ENCODE measurements at places on chromosomes 11 and 22.

- no peak for DNase-seq
These were observed 56.3 kb downstream of the RPS6KA4 start for GRCh38 chr11:64415286-64415685.

GRCh38 chr11:19101796-19102520 lies 15.0 kb upstream of the ZDHHC13 start:
- no peak for DNase-seq

- DNase-seq = no peak
These were observed 12.8 kb downstream of the DGCR2 start for GRCh38 chr22:19109198-19110063.

DNA sequence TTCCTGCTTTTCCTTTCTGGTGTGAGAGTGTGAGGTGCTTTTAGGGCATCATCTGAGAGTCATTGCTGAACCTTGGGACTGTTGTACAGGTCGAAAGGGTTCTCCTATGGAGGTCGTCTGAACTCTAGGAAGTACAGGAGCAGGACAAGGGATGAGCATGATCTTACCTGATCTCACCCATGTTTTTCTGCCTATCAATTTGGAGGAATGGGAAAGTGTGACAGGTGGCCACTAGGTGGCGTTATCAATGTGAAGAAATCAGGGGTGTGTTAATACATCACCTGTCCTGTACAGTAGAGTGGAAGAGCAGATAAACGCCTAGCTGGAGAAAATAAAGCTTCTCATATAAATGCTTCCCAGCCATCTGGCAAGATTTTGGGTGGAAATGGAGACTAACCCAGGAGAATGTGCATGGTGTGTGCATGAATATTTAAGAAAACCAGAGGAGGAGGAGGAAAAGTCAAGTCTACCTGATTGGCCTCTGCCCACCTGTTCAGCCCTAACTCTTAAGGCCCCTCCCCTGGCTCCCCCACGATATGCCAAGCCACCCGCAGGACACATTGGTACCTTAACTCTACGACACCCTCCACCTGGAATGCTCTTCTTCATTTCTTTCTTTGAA lies 72.0 kb upstream of the NARS2 start:
- DNase-seq = peak; percentile 62

GRCh38 chr11:2759228-2760195 lies 59.7 kb upstream of the KCNQ1OT1 start:
- DNase-seq = no peak

- DNase-seq = peak; percentile 59
These were observed 8.3 kb upstream of the SLC39A13 start for GRCh38 chr11:47399860-47400767.

- no peak for DNase-seq
These were observed 128.9 kb downstream of the DBX1 start for GRCh38 chr11:20031155-20032001.

- no peak for DNase-seq
These were observed 49.9 kb downstream of the TRAF6 start for GRCh38 chr11:36460220-36460619.

- DNase-seq = no peak
These were observed 26.3 kb downstream of the KLHL22 start for GRCh38 chr22:20469110-20469868.

DNA sequence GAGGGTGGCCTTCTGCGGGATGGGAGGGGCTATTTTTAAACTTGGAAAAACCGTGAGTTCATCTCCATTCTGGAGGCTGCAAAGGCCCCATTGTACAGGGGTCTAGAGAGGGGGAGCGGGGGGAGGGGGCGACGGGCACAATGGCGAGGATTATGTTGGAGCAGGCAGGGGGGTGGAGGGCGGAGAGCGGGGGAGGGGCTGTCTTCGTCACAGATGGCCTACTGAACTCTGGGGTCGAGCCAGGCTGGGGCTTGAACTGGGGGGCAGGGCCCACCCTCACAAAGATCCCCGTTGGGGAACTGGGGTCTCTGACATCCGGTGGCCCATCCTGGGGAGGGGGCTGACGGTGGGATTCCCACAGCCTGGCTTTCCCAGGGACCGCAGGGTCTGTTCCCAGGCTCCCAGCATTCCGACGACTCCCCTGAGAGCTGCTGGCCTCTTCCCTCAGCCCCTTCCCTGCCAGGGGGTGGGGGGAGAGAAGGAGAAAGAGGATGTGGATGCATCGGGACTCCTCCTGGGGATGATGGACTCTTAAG lies 3.4 kb upstream of the MCAM start:
- no peak for DNase-seq

DNA sequence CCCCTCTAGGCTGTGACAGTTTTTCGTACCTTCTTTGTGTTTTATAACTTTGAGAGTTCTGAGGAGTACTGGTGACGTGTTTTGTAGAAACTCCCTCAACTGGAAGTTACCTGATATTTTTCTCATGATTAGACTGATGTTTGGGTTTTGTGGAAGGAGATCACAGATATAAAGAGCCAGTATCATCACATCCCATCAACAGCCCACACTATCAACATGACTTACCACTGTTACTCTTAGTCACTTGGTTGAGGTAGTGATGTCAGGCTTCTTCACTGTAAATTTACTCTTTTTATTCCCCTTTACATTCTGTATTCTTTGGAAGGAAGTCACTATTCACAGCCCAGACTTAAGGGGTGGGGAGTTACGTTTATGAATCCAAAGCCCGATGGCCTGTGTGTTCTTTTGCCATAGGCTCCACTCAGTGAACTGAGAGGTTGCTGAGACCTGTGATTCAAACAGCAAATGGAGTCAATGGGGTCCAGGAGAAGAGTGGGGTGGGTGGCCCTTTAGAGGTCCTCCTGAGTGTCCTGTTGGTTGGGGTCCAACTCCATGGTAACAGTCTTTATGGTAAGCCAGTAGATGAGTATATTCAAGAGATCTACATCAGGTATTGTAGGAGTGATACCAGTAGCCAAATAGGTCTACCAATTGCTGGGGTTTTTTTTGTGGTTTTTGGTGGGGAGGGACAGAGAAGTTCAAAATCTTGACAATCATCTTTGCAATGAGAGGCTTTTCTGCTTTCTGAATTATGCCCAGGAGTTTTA lies 15.2 kb upstream of the MS4A4E start:
- no peak for DNase-seq

All from HTR-8/SVneo (cell line).